ENCODE measurements at places on chromosomes 12 and 14. TPM values are rescaled to one million over a fixed set of nuclear protein-coding genes. Genes with fewer than 3 reads are reported as not detected.

GRCh38 chr12:53722450-53723041, 4.7 kb downstream of the CALCOCO1 start:
- H3K27me3 ChIP-seq, result no peaks in the 10 kb centered on the region
- no peak overlapping the region for H3K4me3 ChIP-seq
- peaks cover 4% of the 10 kb centered on the region for H3K4me1 ChIP-seq
- H3K36me3 ChIP-seq, result peaks cover 37% of the 10 kb centered on the region

The TPPP2 gene
- 0.65 TPM for total RNA-seq

The DEGS2 gene
- total RNA-seq, result 7.4 TPM

DNA sequence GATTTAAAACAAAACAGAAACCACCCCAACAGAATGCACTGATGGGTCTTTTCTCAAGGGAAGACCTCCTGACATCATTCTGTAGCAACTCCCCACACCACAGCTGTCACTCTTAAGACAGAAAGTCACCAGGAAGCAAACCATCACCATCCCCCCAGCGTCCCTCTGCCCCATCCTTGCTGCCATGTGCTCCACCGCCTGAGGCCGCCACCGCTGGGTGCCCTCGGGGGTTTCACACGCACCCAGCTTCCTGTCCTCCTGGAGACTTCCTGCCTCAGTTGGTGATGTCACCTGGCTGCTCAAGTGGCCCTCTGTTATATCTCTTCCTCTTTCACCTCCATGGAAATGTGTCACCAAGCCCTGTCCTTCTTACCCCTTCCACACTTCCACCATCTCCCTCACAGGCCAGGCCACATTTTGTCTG, 71.4 kb upstream of the GPR68 start:
- H3K4me3 ChIP-seq, result no peak overlapping the region
- no peaks in the 10 kb centered on the region for H3K27me3 ChIP-seq
- peaks cover 7% of the 10 kb centered on the region for H3K4me1 ChIP-seq
- no peak overlapping the region for H3K27ac ChIP-seq
- DNase-seq, result no peak

GRCh38 chr12:28872654-28873268, 276.3 kb upstream of the FAR2 start:
- no peak overlapping the region for H3K4me3 ChIP-seq
- no peaks in the 10 kb centered on the region for H3K4me1 ChIP-seq
- DNase-seq, result peak; percentile 45
- H3K27me3 ChIP-seq, result no peaks in the 10 kb centered on the region
- no peak overlapping the region for H3K27ac ChIP-seq

The CCDC85C gene
- total RNA-seq, result 19.8 TPM

DNA sequence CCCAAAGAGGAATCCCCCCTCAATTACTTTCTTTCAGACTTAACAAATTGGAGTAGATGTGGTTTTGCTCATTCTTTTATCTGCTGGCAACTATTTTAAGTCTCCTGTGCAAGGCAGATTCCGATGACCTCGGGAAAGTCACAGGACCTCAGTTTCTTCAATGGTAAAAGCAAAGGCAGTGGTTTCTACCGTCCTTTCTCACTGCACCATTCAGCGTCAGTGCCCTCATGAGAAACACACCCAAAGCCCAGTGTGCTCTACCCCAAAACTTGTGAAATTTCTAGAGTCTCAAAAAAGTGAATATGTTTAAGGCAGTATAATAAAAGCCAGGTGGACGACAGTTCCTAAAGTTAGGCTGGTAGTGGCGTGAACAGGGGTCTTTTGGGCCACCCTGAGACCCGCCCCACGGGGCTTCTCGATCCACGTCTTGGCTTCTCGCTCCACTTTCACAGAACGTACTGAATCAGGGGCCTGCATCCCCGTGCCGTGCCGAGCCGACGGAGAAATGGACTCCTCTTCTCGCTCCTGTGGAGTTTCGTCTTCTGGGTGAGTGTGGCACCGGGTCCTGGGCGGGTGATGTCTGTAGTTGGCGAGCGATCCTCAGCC, 1.3 kb upstream of the ARHGAP5 start:
- H3K36me3 ChIP-seq, result no peaks in the 10 kb centered on the region
- peaks cover 7% of the 10 kb centered on the region for H3K4me1 ChIP-seq

The RTL1 gene
- not detected for total RNA-seq

DNA sequence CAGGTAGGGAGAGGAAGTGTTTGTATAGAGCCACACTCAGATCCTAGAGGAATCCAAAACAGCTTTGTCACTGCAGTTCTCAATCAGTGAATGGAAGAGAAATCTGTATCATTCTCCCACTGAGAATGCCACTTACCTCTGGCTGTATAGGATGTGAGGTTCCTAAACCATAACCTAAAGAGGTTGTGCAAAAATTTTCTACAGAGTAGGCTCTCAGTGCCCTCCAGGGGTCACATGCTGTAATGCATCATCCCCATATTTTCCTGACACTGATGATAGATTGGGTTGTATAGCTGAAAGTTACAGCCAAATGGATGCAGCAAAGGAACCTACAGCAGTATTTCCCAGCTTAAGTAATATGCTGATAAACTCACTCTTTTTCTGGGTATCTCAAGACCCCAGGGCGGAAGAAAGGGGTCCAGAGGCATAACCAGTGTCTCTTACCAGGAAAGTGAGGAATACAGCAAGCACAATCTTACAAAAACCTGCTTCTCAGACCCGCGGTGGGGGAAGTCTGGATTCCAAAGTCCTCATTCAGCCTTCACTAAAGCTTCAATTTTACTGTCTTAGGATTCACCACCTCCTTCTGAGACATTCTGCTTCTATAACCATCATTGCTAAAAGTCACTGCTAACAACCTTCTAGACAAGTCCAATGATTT, 3.8 kb downstream of the BCDIN3D start:
- H3K36me3 ChIP-seq, result no peaks in the 10 kb centered on the region
- H3K4me1 ChIP-seq, result no peaks in the 10 kb centered on the region
- no peak overlapping the region for H3K27ac ChIP-seq
- DNase-seq, result peak; percentile 51
- H3K4me3 ChIP-seq, result no peak overlapping the region
- no peaks in the 10 kb centered on the region for H3K27me3 ChIP-seq

The PTPRR gene
- 1.5 TPM for total RNA-seq

GRCh38 chr14:22383515-22384166, 205.4 kb downstream of the DAD1 start:
- H3K27me3 ChIP-seq, result no peaks in the 10 kb centered on the region
- H3K36me3 ChIP-seq, result no peaks in the 10 kb centered on the region
- H3K27ac ChIP-seq, result no peak overlapping the region
- H3K4me1 ChIP-seq, result peaks cover 21% of the 10 kb centered on the region

The ACRBP gene
- 1.6 TPM for total RNA-seq

The C14orf39 gene
- 0.64 TPM for total RNA-seq
